ENCODE measurements at places on chromosomes 6 and 20.

DNA sequence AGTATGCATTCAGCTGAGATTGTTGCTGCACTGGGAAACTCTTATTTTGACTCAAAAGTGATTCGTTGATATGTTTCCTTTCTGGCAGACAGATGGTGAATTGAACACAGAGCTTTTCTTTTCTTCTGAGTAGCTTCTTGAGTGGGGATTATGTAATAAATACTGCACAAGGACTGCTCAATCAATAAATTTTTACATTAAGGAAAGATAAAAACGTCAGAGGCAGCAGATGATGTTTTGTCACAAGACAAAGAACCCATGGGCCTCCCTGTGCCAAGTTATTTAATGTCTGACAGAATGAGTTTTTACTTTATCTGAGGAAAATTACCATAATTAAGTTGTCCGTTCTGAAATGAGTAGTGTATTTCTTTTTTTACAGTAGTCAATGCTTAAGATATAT is 460.3 kb downstream of the UTRN start:
- DNase-seq = no peak

DNA sequence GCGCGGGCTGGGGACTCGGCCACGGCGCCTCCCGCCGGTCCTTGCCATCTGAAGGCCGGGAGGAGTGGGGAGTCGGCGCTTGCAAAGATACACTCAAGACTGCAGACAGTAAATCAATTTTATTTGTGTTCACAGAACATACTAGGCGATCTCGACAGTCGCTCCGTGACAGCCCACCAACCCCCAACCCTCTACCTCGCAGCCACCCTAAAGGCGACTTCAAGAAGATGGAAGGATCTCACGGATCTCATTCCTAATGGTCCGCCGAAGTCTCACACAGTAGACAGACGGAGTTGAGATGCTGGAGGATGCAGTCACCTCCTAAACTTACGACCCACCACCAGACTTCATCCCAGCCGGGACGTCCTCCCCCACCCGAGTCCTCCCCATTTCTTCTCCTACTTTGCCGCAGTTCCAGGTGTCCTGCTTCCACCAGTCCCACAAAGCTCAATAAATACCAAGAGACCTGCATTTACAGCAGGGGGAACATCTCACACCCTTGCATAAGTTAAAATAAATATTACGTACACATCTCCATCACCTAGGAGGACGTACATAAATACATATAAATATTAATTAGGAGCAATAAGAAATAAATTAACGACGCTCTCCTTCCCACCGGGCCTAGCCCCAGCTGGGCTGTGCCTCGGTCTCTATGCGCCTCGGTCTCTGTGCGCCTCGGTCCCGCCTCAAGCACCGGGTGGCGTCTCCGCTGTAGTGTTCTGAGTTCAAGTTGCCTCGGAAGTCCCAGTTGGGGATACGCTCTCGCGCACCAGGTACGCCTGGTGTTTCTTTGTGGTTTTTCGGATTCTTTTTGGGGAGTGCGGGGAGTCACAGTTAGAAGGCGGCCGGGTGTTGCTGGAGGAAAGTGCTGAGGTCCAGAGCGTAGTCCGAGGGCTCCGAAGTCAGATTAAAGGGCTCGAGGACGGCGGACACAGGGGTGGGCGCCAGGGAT is 889 bp upstream of the FLOT1 start:
- no peak for DNase-seq

GRCh38 chr6:46510651-46511050 is 19.4 kb upstream of the RCAN2 start:
- no peak for DNase-seq

DNA sequence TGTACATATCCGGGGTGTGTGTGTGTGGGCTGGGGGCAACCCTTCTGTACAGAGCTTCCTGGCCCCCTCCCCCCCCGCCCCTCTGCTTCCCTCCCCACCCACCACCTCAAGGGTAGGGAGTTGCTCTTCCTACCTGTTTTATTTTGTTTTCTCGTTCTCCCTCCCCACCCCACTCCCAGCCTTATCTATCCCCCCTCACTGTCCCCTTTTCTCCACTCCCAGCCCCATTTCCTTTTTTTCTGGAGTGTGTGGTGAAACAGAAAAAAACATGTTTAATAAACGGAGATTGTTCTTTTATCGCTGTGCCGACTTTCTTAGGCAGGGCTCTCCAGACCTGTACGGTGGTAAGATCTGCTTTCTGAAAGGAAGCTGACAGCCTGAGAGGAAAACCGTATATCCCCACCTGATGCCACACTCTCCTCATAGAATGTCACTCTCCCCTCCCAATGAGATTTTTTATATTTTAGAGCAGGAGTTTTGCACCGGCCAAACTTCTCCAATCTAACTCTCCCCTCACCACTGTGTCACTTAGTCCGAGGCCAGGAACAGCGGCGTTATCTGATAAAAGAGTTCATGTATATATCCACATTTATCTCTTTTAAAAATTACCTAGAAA is 875 bp upstream of the ZBTB9 start:
- DNase-seq = no peak

DNA sequence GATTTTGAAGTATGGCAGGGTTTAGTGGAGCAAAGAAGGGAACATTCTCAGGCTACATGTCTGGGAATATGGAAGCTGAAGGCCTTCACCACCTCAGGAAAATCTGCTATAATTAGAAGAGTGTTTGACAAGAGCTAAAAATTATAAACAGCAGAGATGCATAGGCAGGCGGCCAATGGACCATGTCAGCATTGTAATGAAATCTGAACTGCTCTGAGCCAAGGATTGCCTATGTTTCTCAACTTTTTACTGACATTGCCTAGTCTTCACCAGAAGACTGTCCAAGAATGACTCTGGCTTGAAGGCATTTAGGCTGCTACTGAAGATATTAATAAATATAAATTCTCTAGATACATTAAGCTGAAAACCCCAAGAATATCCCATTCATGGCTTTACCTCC is 84.1 kb downstream of the C6orf52 start:
- DNase-seq = no peak

- DNase-seq = no peak
Measured at GRCh38 chr6:32763421-32763820, at the start of gene HLA-DQB2. TSS of gene HLA-DQB2 (minus strand) at chr6:32763532. CDS start at chr6:32763470, 62 bp downstream.

- DNase-seq = no peak
Measured at GRCh38 chr6:109834131-109834530, 143.0 kb downstream of the FIG4 start.

GRCh38 chr6:12628327-12628726 is 88.2 kb upstream of the PHACTR1 start:
- DNase-seq = no peak

GRCh38 chr6:90472716-90473115 is 114.2 kb downstream of the MAP3K7 start:
- no peak for DNase-seq

DNA sequence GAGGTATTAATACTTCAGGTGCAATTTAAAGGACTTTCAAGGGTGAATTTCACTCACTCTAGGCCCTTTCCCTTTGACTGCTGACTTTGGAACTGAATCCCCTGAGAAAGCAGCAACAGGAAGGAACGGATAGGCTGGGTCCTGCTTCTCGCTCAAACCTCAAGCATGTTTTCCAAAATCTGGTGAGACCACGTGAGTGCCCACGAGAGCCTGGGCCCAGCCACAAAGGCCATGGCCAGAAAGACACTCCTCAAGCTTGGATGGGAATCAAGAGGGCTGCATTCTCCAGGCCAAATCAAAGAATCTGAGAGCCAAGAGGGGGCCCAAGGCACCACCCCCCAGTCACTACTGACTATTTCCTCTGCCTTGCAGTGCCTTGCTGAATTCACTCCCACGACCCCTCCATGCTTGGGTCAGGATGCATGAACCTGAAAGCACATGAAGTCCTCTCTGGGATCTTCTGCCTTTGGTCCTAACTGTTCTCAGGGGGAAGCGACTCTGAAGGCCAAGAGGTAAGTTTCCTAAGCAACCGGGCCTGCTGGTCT is 146.1 kb downstream of the NFATC2 start:
- DNase-seq = no peak

DNA sequence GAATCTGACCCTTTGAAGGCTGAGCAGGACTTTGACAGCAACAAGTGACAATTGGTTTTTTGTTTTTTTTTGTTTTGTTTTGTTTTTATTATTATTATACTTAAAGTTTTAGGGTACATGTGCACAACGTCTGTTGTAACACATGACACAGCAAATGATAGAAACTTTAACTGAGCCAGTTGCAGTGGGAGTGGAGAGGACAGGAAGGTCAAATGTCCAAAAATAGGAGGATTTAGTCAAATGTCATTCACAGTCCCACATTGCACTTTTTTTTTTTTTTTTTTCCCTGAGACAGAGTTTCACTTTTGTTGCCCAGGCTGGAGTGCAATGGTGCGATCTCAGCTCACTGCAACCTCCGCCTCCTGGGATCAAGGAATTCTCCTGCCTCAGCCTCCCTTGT is 223.0 kb downstream of the HIVEP2 start:
- DNase-seq = no peak

GRCh38 chr6:33860706-33861474 is 57.1 kb upstream of the MLN start:
- DNase-seq = no peak

DNA sequence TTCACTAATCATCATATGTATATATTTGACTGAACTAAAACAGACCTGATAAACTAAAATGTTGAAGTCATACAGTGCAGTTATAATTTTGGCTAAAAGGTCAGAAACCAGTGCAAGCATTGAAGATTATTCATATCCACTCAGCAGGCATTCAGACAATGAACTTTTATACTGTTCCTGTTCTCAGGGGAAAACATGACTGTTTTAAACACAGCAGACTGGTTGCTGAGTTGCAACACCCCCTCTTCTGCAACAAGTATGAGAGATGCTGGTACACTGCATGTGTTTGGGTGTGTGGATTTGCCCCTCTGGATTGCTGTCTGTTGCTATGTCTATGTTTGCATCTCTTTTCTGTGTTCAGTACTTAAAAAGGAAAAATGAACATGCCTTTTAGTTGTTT is 206.8 kb downstream of the EYA4 start:
- DNase-seq = no peak

DNA sequence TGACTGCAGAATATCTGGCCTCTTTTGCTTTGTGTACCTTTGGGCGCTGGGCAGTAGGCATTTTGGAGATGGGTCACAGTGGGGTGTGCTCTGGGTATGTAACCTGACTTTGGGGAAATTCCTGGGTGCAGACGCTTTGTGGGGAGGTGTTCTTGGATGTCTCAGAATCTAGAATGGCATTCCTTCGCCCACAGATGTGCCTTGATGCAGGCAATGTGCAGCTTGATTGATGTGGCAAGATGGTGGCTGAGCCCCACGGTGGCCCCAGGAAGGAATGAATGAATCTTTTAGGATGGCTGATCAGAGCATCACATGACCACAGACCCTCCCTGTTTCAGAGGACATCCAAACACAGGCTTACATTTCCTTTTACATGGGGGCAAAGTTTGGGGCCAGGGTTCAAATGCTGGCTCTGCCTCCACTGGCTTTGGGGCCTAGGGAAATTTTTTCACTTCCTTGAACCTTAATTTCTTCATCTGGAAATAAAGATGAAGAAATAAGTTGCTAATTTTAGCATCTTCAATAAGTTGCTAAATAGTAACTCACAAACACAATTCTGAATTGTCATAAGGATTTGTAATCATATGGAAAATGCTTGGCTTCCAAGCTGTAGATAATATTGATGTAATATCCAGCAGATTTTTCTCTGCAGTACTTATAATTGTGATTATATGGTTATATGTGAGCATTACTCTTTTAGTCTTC is 5.6 kb downstream of the PPP1R16B start:
- DNase-seq = no peak

- no peak for DNase-seq
Measured at GRCh38 chr6:30763618-30764489, 19.5 kb upstream of the IER3 start.

DNA sequence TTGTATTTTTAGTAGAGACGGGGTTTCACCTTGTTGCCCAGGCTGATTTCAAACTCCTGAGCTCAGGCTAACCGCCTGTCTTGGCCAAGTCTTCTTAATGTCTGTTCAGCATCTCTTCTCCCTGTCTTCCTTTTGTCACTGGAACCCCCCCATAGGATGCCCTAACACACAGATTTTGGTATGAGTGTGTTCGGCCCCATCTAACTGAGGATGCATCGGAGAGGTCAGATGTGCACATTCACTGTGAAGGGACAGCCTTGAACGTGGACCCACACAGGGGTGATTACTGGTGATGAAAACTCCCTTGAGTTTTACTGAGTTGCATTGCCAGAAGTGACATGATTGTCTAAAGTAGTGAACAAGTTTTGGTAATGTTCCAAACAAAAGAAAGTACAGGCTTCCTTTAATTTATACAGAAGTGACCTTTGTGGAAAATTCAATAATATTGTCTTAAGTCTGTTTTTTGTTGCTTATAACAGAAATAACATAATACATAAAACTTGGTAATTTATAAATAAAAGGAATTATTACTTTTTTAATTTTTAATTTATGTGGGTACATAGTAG is 40.5 kb upstream of the NCOA3 start:
- no peak for DNase-seq

DNA sequence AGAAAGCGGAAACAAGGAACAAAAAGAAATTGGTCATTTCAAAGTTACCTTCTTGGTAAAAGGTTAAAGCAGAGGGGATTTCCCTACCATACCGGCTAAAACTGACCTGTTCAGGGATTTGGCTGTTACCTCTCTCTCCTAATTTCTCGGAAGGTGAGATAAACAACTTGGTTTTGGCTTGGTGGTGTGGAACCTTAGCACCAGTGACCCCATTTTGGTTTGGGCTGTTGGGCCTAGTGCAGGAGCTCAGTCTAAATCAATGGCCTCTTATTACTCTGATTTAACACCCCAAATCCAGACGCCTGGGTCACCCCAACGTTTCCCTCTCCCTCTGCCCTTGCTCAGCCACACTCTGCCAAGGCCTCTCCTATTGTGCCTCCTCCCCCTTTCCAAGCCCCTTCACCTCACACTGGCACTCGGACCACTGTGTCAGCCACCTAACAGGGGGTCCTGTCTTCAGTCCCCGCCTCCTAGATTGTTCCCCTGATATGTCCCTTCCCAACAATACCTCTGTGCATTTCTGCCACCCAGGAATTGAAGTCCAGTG is 8.3 kb downstream of the NCR2 start:
- no peak for DNase-seq

DNA sequence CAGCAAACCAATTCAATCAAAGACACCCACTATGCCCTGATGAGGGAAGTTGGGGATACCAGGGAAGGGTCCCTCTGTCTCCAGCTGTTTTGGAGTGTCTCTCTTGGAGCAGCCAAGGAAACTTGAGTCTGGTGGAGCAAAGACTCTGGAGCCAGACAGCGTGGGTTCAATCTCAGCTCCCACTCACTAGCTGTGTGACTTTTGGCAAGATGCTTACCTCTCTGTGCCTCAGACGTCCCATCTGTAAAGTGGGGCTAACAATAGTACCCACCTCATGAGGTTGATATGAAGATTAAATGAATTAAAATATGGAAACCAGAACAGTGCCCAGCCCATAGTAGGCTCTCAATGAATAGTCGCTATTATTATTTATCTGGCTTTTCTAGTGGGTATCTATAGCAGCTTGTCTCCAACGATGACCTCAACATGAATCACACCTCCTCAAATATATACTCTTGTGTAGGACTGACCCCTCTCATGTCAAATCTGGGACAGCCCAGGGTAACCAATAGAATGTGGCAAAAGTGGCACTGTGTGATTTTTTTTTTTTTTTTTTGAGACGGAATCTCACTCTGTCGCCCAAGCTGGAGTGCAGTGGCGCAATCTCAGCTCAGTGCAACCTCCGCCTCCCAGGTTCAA is 99.2 kb upstream of the FOXP4 start:
- DNase-seq = no peak

- DNase-seq = no peak
Measured at GRCh38 chr20:10357061-10357708, 76.8 kb downstream of the MKKS start.
